OCI-M1 (cell line): ENCODE measurements at places on chromosomes 5 and 9.

- no peak for DNase-seq
Observed at GRCh38 chr5:126486332-126486731, 63.1 kb downstream of the GRAMD2B start.

DNA sequence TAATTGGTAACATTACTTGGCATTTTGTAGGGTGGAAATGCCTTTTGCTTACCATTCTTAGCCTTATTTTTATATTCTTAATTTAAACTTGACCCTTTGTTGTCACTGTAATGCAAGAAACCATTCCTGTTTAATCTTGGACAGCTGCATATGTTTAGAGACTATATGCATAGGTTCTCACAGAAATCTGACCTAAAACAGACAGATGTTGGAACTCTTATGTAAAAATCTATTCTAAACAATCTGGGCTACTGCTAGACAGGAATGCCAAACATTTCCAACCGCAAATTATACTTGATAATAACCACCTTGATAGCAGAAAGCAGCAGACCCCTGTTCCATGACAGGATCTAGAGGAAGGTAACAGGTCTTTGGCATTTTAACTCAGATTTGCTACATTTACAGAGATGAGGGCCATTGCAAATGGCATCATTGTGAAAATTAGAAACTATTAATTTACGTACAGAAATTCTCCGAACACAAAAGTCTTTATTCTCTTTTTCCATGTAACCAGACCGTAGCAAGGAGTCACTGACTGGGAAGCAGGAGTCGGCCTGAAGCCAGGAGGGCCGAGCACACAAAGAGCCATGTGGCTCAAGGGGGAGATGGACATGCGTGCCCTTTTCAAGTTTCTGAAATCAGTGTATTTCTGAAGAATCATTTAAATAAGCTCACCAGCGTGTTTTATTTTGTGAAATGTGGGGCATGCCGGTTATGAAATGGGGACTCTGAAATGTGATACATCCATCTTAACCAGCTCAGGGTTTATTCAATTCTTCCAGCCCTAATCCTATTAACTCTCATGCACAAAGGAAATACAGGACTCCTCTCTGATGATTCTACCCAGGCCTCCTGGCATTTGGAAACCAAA is 139.3 kb downstream of the AOPEP start:
- no peak for DNase-seq

DNA sequence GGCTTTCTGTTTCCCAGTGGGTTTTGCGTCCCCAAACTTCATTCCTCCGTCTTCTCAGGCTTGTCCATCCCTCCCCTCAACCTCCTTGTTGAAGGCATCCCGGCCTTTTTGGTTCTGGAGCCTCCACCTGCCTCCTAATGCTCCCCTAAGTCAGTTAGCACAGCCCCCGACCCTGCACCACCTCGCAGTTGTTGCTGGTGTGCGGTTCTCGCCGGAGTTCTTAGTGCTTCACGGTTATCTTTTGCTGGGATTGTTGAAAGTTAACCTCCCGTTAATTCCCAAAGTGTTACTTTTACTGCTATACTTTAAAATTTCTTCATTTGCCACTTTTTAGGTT is 447 bp downstream of the UBLCP1 start:
- DNase-seq, result no peak

- peak; percentile 29 for DNase-seq
Observed at GRCh38 chr9:1047591-1048230, 2.4 kb upstream of the DMRT2 start.

GRCh38 chr5:157518963-157519362 is 56.6 kb downstream of the ADAM19 start:
- no peak for DNase-seq

DNA sequence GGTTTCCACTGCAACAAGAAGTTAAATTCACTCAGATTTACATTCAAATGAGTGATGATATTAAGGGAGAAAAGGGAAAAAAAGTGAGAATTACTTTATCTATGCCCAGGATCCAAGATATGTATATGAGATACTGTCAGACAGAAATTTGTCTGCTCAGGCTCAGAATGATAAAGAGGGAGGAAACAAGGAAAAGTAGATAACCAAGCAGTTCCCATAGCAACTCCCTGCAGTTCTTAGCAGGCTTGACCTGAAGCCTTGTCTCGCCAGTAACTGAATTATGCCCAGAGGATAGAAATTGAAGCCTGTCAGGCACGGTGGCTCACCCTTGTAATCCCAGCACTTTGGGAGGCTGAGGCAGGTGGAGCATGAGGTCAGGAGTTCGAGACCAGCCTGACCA is 304.4 kb downstream of the TLE1 start:
- no peak for DNase-seq

- no peak for DNase-seq
Observed at GRCh38 chr5:37888476-37888875, 48.6 kb upstream of the GDNF start.
